Kasumi-1 (cell line): ENCODE measurements at places on chromosomes 3 and 15.

- peak; percentile 76 for DNase-seq
Observed at GRCh38 chr15:29208352-29208751, 61.3 kb downstream of the NSMCE3 start.

DNA sequence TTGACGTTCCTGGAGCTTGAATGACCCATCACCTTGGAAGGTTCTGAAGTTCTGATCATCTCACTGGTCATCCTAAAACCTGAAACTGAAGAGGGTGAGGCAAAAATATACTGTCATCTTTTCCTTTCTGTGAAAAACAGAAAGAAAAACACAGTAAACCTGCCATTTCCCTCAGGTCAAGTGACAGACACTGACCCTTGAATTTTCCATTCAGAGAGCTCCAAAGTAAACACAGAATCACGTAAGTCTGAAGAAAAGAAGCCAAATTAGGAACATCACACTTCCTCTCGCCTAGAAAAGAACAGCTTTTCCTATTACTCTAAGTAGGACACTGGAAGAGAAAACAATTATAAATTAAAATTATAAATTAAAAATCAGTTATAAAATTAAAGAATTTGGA lies 78.7 kb upstream of the TGFBR2 start:
- DNase-seq: no peak

- no peak for DNase-seq
Observed at GRCh38 chr3:193942516-193943055, 193.4 kb upstream of the HES1 start.

DNA sequence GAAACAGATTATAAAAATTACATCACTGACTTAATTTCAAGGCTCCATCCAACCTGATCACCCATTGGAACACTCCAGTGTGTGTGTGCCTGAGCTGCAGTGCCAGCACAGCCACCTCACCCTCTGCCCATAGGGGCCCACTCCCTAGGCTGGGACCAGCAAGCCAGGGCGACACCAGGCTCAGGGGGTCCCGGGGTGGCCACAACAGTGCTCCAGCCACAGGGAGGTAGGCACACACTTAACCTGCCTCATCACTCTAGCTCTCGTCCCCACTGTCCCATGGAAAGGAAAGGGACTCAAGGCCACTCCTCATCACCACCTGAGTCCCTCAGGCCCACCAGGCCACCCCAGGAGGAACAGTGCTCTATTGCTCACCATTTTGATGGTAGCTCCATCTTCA lies 24.9 kb downstream of the ZXDC start:
- DNase-seq: no peak

DNA sequence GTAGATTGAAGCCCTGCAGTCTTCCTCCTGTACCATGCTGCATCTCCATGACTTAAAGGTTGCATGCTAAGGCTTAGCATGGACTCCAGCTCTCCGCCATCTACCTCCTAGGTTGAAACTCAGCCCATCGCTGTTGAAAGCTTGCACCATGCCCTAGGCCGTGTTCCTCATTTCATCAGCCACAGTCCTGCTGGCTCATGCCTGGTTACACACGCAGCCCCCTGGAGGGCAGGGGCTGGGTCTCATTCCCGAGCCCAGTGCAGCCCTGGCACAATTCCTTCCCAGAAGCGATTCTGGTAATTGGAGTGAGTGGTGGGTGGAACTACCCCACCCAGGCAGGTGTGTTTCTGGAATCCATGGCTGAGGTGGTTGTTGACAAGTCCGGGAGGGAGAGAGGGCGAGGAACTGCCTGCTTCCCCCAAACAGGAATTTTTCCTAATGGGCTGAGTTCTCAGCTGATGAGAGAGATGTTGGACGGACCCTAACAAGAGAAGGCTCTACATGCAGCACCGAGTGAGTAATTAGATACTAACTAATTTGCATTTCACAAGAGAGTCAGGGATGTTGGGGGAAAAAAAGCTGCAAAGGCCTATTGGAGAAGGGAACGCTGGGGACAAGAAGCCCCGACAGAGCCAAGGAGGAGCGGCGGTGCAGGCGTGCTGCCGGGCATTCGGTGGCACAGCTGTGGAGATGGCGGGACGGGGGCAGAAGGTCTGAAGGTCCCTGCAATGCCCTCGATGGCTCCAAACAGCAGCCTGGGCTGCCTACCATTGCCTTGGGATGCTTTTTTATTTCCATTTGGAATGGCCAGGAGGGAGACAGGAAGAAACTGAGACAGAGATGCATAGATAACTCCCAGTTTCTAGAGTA lies 92.3 kb upstream of the TLE3 start:
- DNase-seq: no peak

DNA sequence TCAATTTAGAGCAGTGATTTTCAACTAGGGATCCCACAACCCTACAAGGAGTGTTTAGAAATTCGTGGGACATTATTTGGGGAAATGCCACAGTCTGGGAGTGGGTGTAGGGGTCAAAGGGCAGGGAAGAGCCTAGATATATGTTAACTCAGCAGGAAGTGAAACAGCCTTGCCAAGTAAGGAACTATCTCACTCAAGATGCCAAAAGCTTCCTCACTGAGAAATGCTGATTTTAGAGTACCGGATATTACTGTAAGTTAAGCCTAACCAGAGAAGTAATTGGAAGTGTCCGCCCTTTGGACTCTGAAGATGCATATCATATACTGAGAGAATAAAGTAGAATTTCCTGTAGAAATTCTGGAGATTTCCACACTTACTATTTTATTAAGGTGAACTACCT lies 158.6 kb downstream of the BBX start:
- DNase-seq: no peak

DNA sequence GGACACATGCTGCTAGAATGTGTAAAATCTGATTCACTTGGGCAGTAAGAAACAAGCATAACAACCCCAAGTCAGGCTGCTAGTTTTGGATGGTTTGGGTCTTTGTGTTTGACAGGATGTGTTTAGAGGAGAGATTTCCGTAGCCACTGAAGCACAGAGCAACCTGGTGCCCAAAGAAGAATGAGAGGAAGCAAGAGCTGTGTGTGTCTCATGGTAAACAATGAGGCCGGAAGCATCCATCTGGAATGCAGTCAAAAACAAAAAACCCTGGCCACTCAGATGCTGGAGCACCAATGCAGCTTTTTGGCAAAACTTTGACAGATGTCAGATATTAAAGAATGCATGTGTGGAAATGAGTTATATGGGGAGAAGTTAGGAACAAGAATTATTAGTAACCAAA lies 39.4 kb upstream of the SNRK start:
- no peak for DNase-seq

DNA sequence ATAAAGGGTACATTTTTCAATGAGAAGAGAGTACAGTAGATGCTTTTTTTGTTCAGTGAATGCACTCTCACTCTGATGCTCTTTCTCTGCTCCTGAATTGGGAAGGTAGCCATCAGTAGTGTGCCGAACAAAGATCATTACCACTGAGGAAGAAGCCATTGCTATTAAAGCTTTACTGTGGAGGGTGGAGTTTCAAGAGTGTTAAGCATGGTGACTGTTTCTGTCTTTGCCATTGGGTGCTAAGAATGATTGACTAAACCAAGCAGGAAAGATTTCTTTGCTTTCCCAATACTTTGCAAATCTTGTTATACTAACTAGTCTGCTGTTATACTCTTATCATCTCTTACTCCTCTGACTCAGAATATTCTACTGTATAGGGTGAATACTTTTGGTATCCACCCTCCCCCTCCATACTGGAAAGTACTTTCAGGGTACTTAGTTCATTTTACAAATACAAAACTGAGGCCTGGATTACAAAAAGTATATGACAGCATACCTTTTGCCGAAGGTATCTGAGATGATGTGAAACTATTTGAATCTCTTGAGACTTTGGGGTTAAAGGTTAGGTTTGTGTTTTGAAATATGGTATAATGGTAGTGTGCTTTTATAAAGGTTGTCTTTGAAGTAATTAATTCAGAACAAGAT lies 1.7 kb downstream of the RAB11A start:
- peak; percentile 74 for DNase-seq
